ENCODE measurements at places on chromosomes 2 and 18.
A peak's percentile ranks its signal among the peaks of the same experiment; 100 is the strongest.

GRCh38 chr2:163135256-163135655 lies 296.7 kb upstream of the KCNH7 start:
- DNase-seq: no peak

GRCh38 chr18:50117863-50118262 lies 77.1 kb downstream of the MYO5B start:
- no peak for DNase-seq

- DNase-seq: no peak
These were observed 567 bp downstream of the TMEM200C start for GRCh38 chr18:5894611-5895298.

- DNase-seq: no peak
These were observed 49.9 kb upstream of the HS6ST1 start for GRCh38 chr2:128368437-128369107.

GRCh38 chr2:85209887-85210286 lies 76.7 kb downstream of the TCF7L1 start:
- DNase-seq: no peak

- no peak for DNase-seq
These were observed 45.8 kb upstream of the OTOS start for GRCh38 chr2:240186191-240186725.

- no peak for DNase-seq
These were observed 13.2 kb upstream of the HES6 start for GRCh38 chr2:238252766-238253630.

- DNase-seq: no peak
These were observed 355.5 kb downstream of the DPP10 start for GRCh38 chr2:114797942-114798341.

DNA sequence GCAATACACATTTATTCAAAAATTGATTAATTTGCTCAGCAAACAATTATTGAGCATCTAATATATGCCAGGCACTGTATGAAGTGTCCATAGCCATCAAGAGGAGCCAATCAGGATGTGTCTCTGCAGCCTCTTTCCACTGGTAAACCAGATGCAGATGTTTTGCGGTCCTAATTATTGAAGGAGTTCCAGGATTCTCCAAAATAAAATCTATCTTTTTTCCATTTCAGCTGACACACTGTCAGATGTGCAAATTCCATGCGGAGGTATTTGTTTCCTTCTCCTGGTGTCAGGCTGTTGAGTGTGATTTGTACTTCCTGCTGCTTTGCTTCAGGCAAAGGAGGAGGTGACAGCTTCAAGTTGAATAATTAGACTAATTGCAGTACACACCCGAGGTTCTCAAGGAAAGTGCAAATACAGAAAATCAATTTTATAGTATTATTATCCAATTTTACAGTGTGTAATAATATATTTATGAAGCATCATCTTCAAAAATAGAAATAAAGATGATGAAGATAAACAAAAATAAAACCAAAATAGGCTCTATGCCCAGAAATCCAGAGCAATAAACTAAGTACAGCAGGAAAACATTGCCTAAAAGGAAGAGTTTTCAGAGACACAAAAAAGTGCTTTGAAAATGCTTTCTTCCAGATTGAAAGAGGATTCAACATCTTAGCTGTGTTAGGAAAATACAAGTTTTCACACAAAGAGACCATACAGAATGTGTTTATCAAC lies 1352.9 kb upstream of the CHAC2 start:
- DNase-seq: no peak

DNA sequence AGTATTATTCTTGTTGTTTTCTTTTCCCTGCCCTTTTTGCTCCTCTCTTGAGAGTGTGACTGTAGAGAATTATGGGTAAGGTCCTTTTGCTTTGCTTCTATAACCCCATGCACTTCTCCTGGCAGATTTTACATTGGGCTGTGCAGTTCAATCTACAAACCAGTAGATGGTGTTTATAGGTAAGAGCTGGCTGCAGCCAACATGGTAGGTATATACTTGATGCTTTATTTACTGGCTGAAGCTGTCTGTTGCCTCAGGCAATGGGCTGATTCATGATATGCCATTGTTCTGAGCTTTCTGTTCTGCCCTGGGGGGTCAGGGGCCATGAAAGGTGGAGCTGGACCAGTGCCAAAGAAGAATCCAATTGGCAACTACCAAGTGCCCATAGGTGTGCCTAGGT lies 48.3 kb upstream of the MYL1 start:
- no peak for DNase-seq

GRCh38 chr2:234677758-234678538 lies 181.1 kb upstream of the ARL4C start:
- no peak for DNase-seq

DNA sequence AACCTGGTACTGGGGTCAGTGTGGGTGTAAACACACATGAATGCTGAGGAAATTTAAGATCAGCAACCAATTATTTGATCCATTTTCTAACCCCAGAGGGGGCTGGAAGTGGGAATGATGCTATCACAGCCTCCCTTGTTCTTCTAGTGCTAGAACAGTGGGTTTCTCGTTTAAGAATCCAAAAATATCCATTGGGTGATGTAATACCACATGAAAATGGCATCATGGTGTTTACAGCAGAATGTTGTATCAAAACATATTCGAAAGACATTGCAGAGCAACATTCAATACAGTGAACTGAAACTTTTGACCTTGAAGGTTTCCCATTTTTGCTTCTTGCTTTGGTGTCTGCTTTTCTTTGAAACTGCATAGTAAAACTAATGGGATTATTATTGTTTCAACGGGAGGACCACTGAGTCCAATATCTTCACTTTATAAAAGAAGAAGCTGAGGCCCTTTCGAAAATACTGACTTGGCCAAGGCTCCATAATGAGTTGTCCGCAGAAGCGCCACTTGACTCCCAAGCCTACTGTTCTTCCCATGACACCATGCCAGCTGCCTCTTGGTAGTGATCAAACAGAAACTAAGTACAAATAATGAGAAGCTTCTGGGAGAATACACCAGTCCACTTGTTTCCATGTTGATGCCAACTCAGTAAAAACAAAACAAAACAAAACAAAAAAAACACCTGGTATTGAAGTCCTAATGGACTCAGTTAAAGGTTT lies 106.1 kb downstream of the COLEC12 start:
- DNase-seq: no peak

- DNase-seq: no peak
These were observed 342.2 kb downstream of the CMPK2 start for GRCh38 chr2:6523476-6523875.

GRCh38 chr2:21404827-21405625 lies 281.3 kb downstream of the TDRD15 start:
- no peak for DNase-seq

GRCh38 chr18:75063615-75064512 lies 145.1 kb downstream of the PTGR3 start:
- no peak for DNase-seq

DNA sequence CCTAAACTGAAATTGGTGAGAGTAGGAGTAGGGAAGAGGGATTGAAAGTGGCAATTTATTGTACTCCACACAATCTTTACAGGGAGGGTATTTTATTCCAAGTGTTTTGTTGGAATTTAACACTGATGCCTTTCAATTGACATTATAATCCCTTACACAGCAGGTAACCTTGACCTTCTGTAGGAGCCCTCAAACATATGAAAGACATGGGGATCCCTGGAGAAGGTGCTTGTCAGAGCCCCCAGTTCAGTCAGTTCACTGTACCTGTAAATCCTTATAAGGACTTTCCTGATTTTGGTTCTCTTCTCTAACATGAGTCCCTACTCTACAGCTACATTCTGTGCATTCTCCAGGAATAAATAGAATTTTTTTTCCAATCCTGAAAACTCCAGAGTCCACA lies 384.9 kb upstream of the NRP2 start:
- no peak for DNase-seq

DNA sequence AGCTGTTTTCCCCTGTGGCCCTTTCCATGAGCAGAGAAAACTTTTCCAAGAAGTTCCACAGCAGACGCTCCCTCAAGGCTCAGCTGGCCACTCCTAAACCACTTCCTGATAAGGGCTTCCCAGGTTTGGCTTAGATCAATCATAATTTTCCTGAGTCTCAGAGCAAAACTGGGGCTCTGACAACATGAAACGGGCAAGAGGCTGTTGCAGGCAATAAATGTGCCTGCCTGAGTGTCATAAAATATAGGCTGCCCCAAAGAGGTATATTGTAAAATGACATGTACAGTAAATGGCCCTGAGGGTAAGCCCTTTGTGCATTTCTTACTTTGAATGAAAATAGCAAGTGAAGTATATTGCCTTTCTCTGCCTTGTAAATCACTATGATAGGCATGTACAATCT lies 105.6 kb upstream of the UXS1 start:
- DNase-seq: no peak

DNA sequence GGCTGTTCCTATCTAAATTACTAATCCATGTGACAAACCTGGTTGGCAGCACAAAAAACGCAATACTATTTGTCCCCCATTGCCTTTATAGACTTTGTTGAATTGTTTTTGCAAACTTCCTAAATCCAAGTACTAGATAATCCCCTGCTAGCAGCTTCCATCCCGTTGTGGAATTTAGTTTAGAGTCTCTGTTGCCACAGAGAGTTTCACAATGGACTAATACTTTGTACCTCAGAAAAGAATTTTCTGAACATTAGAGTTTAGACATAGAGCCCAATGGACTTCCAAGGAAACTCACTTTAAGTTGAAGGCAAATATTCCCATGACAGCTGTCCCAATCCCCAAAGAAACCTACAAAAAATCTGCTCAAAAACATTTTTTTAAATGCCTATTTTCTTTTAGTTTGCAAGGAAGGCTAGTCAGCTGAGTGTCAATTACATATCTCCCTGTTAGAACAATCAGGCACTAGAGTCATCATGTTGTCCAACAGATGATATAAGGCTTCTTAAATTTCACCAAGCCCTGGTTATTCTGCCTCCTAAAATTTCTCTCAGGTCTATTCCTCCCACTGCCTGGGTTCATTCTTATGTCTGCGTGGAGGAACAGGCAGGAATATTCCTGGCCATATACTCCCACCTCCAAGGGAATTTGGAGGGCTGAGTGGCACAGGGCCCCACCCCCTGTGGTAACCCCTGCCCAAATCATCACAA lies 27.2 kb downstream of the RNF152 start:
- DNase-seq: no peak

DNA sequence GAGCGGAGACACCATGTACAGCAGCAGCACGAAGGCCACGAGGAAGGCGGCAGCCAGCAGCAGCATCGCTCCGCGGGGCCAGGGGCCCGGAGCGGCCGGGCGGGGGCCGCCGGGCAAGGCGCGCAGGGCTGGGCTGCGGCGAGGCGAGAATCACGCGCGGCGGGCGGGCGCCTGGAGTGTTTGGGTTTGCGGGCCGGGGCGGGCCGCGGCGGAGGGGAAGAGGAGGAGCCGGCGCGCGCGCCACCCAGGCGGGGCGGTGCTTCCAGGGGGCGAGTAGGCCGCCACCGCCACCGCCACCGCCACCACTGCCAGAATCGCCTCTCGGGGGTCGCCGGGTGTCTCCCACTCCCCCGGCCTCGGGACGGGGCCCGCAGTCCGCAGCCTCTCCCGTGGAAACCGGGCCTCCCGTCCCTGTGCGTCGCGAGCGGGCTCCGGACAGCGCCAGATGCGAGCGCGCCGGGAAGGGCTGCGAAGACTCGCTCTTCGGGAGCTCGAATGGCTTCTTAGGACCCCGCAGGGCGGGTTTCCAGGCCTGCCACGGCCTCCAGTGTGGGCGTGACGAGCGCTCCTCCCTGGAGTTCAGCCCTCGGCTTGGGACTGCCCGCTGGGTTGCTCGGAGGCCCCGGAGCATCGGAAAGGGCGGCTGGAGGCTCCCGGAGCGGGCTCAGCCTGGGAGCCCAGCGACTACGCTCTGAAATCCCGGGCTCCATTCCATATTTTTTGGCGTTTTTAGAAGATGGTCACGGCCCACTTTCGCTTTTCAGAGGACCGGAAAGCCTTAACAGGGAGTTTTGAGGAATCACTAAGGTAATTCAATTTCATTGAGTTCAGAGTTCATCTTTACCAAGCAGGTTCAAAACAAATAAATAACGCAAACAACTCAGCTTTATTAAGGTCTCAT lies at the start of gene KDSR:
Gene KDSR (minus strand): TSS at position 154 of the 901 bp plus-strand sequence. CDS start 88 bp downstream, at position 66.
- DNase-seq: peak; percentile 54

DNA sequence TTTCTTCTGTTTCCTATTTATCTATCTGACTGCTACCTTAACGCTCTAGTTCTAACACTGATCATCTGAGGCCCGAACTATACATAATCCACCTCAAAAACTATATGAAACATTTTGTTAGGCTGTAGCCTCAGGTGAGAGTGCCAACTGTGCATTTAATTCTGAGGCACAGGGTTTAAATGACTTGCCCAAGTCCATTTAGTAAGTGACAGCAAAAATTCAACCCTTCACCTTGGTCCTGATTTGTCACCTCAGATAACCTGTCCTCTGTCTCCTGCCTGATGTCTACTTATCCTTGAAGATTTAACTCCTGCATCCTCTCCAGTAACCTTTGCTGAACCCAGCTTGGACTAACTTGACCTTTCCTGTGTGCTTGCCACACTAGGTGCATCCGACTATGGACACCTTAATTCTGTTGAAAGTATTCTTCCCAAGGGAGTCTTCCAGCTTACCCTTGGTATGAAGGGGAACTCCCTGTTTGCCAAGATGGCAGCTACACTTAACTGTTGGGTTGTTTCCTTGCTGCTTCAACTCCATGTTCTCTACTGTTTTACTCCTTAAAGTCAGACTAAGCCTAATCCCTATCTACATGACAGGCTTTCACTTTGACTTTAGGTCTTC lies 23.5 kb downstream of the CD302 start:
- DNase-seq: no peak

GRCh38 chr2:59282374-59283057 lies 1041.4 kb upstream of the FANCL start:
- no peak for DNase-seq

DNA sequence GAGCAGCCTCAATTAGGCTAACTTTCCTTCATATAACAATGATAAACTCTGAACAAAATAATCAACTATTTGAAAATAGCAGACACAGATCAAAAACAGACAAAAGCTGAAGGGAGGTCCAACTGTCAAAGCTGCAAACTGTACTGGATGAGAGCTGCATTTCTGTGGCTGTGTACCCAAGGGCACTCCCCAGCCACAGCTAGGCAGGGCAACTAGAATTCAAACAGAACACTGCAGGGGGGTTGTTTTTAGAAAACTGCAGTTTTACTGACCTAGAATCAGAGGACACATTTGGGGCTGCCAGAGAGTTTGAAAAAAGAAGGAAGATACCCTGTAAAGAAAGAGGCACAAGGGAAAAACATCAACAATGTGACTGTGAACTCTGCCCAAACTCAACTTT lies 56.8 kb downstream of the SMAD2 start:
- DNase-seq: no peak

DNA sequence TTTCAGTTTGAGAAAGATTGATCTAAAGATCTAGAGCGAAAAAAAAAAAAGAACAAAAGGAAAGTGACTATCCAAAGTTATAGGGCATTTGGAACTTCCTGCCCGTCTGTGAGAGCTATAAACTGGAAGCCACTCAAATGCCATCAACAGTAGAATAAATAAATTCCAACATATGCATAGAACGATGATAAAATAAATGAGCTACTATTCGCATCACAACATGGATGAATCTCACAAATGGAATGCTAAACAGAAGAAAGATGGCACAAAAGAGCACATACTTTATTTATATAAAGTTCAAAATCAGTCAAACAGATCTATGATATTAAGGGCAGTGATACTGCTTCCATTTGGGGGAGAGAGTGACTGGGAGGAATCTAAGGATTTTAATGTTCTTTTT lies 128.8 kb downstream of the TTC32 start:
- DNase-seq: no peak

Measured in stimulated activated CD8-positive, alpha-beta memory T cell treated with anti-CD3 and anti-CD28 coated beads, Interleukin-7, amount 100 ng/mL, for 1 hour (primary cell).